ENCODE measurements at places on chromosomes 4 and X. TPM values are rescaled to one million over a fixed set of nuclear protein-coding genes. Genes with fewer than 3 reads are reported as not detected.

Gene FAM9B
- total RNA-seq: 0.62 TPM

Gene AMOT
- total RNA-seq: 40.8 TPM

Gene BRS3
- total RNA-seq: 1.0 TPM

Gene SEC24B
- total RNA-seq: 26.4 TPM

Gene ITGB1BP2
- total RNA-seq: 5.5 TPM

Gene PNCK
- not detected for total RNA-seq

Gene YTHDC1
- 16.4 TPM for total RNA-seq

Gene UCHL1
- 23.7 TPM for total RNA-seq

Gene SOD3
- total RNA-seq: 78.6 TPM

Gene F11
- total RNA-seq: not detected

DNA sequence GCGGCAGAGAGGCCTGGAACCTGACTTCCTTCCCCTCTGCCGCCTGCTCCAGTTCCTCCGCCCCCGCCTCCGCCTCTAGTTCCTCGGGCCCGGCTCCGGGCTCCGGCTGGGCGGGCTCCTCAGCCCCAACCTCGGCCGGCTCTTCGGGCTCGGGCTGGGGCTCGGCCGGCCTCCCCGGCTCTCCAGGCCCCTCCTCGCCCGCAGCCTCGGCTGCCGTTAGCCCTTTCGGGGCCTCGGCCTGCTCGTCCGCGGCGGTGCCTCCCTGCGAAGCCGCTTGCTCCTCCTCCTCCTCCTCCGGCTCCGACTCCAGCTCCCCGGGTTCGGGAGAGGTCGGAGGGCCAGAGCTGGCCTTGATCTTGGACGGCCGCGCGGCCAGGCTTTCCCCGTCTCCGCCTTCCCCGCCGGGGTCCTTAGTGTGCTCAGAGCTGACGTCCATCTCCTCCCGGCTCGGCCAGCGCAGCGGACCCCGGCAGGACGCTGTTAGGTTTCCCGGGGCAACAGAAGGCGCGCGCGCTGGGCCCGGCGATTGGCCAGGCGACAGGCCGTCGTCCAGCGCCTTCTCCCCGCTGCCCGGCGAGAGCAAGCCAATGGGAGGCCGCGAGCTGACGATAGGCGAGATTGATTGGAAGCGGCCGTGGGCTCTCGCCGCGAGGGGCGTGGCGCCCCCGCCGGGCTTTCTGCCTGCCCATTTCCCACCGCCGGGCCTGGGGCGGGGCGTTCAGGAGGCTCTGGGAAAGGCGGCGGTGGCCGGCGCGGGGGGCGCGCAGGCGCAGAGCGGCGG, 479 bp upstream of the TADA2B start:
- no peaks in the 10 kb centered on the region for H3K27me3 ChIP-seq
- peaks cover 6% of the 10 kb centered on the region for H3K4me1 ChIP-seq
- H3K27ac ChIP-seq: peak overlapping the region; percentile 72

GRCh38 chr4:124459196-124459940, 253.2 kb downstream of the ANKRD50 start:
- no peaks in the 10 kb centered on the region for H3K27me3 ChIP-seq
- no peak overlapping the region for H3K27ac ChIP-seq
- no peaks in the 10 kb centered on the region for H3K36me3 ChIP-seq
- no peaks in the 10 kb centered on the region for H3K4me1 ChIP-seq
- no peak overlapping the region for H3K4me3 ChIP-seq
- no peak for DNase-seq

- no peak for DNase-seq
- no peaks in the 10 kb centered on the region for H3K27me3 ChIP-seq
- no peak overlapping the region for H3K27ac ChIP-seq
- peaks cover 7% of the 10 kb centered on the region for H3K4me1 ChIP-seq
- no peak overlapping the region for H3K4me3 ChIP-seq
- no peaks in the 10 kb centered on the region for H3K36me3 ChIP-seq
Observed at GRCh38 chr4:53026233-53026632, 164.1 kb downstream of the RASL11B start.

GRCh38 chr4:121998024-121998423, 46.2 kb upstream of the TRPC3 start:
- no peaks in the 10 kb centered on the region for H3K4me1 ChIP-seq
- no peaks in the 10 kb centered on the region for H3K27me3 ChIP-seq
- H3K4me3 ChIP-seq: no peak overlapping the region
- H3K27ac ChIP-seq: no peak overlapping the region
- no peaks in the 10 kb centered on the region for H3K36me3 ChIP-seq

- H3K4me3 ChIP-seq: no peak overlapping the region
- no peaks in the 10 kb centered on the region for H3K4me1 ChIP-seq
- H3K27ac ChIP-seq: no peak overlapping the region
- H3K27me3 ChIP-seq: no peaks in the 10 kb centered on the region
- H3K36me3 ChIP-seq: no peaks in the 10 kb centered on the region
Observed at GRCh38 chr4:42568610-42569207, 88.2 kb downstream of the ATP8A1 start.

DNA sequence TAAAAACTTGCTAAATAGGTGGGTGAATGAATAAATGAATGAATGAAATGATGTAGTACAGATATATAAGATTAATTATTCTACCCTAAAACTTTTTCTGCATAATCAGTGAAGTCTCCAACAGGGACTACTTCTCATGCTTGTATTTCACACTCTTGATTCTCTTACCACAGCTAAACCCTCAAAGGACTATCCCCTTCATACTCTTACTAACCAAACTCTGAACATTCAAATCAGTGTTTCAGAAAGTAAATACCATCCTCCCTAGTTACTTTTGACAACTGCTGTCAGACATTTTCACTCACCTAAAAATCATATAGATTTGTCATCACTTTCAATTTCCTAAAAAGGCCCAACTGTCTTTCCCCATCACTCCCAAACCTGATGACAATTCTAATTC, 234.3 kb upstream of the HHIP start:
- no peak overlapping the region for H3K4me3 ChIP-seq
- DNase-seq: no peak
- H3K4me1 ChIP-seq: no peaks in the 10 kb centered on the region
- no peaks in the 10 kb centered on the region for H3K36me3 ChIP-seq
- no peaks in the 10 kb centered on the region for H3K27me3 ChIP-seq

- no peak for DNase-seq
- no peak overlapping the region for H3K4me3 ChIP-seq
- H3K36me3 ChIP-seq: no peaks in the 10 kb centered on the region
- H3K27me3 ChIP-seq: no peaks in the 10 kb centered on the region
- no peaks in the 10 kb centered on the region for H3K4me1 ChIP-seq
Observed at GRCh38 chr4:77859256-77859655, 3.4 kb upstream of the MRPL1 start.

GRCh38 chr4:142984871-142985585, 138.9 kb upstream of the INPP4B start:
- H3K36me3 ChIP-seq: no peaks in the 10 kb centered on the region
- no peaks in the 10 kb centered on the region for H3K27me3 ChIP-seq
- H3K4me3 ChIP-seq: no peak overlapping the region
- no peak overlapping the region for H3K27ac ChIP-seq

GRCh38 chr4:42703813-42704212, 46.9 kb upstream of the ATP8A1 start:
- no peak overlapping the region for H3K4me3 ChIP-seq
- no peaks in the 10 kb centered on the region for H3K4me1 ChIP-seq
- no peak for DNase-seq
- H3K27me3 ChIP-seq: no peaks in the 10 kb centered on the region
- H3K36me3 ChIP-seq: no peaks in the 10 kb centered on the region
- no peak overlapping the region for H3K27ac ChIP-seq

- DNase-seq: no peak
- H3K4me1 ChIP-seq: no peaks in the 10 kb centered on the region
- no peak overlapping the region for H3K27ac ChIP-seq
- H3K27me3 ChIP-seq: peaks cover 4% of the 10 kb centered on the region
- H3K36me3 ChIP-seq: no peaks in the 10 kb centered on the region
Observed at GRCh38 chrX:85084770-85085393, 81.2 kb downstream of the APOOL start.

- H3K4me1 ChIP-seq: no peaks in the 10 kb centered on the region
- H3K27me3 ChIP-seq: no peaks in the 10 kb centered on the region
- no peak overlapping the region for H3K4me3 ChIP-seq
- no peak for DNase-seq
- H3K36me3 ChIP-seq: no peaks in the 10 kb centered on the region
Observed at GRCh38 chrX:31139961-31140360, 68.1 kb upstream of the FTHL17 start.

DNA sequence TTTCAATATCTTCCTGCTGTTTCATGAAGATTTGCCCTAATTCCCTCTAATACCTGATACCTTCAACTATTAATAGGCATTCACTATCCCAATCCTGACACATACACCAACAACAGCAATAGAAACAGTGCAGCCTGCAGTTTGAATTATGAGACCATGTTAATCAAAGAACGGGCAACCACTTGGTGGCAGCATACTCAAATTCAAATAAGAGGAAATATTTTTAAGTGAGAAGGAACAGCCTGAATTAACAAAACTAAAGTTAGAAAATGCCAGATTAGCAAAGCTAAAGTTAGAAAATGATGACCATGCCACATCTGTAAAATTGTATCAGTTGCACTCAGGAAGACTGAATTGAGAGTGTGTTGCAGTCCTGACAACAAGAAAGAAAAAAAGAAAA, 204.9 kb downstream of the SMARCA1 start:
- H3K4me3 ChIP-seq: no peak overlapping the region
- H3K4me1 ChIP-seq: no peaks in the 10 kb centered on the region
- H3K27me3 ChIP-seq: no peaks in the 10 kb centered on the region
- DNase-seq: no peak
- H3K36me3 ChIP-seq: no peaks in the 10 kb centered on the region
- no peak overlapping the region for H3K27ac ChIP-seq

DNA sequence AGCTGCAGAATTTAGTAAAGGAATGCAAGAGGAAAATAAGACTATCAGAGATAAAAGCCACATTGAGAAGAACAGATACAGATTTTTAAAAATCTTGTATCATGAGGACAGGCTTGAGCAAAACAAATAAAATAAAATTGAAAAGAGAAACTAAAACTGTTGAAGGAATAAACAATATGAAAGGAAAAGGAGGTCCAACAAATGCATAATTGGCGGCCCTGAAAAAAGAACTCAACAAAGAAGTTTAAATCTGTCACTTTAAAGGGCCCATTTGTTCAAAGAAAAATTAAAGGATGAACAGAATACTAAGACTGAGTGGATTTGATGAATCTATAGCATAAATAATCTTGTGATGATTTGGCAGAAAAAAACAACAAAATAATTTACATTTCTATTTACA, 36.5 kb downstream of the TMPRSS11B start:
- H3K27me3 ChIP-seq: no peaks in the 10 kb centered on the region
- DNase-seq: no peak
- no peak overlapping the region for H3K4me3 ChIP-seq

GRCh38 chrX:73563738-73564068, 706 bp downstream of the CHIC1 start:
- peak overlapping the region; percentile 88 for H3K27ac ChIP-seq
- no peaks in the 10 kb centered on the region for H3K4me1 ChIP-seq
- no peaks in the 10 kb centered on the region for H3K36me3 ChIP-seq
- no peak for DNase-seq
- H3K4me3 ChIP-seq: peak overlapping the region; percentile 55

DNA sequence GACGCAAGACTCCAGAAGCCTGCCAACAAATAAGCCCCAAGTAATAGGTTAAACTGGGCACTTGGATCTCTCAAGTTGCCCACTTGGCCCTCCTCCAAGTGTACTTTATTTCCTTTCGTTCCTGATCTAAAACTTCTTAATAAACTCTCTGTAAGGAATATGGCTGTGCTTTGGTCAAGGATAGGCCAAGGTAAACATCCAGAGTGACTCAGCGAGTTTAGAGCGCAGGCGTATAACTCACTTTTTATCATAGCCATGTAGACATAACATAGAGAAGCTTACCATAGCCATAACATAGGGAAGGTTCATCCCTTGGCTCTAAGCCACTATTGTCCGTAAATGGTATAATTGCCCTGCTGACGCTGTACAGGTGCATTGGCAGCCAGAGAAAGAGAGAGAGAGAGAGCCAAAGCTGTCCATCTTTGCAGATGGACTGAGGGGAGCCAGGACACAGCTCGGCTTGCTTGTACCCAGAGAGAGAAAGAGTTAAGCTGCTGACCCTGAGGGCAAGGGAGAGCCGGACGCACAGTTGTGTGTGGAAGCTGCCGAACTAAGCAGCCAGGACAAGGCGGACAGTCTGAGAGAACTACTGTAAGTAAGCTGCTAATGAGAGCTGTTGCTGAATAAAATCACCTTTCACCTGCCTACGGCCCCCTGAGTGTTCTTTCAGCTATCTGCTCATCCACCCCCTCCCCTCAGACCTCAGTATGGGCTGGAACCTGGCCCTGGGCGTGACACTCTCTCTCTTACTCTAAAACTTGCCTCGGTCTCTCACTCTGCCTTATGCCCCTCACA, 1.8 kb downstream of the TLR1 start:
- H3K27ac ChIP-seq: peak overlapping the region; percentile 69
- H3K27me3 ChIP-seq: no peaks in the 10 kb centered on the region
- H3K36me3 ChIP-seq: no peaks in the 10 kb centered on the region
- no peak overlapping the region for H3K4me3 ChIP-seq
- DNase-seq: no peak
- H3K4me1 ChIP-seq: no peaks in the 10 kb centered on the region

DNA sequence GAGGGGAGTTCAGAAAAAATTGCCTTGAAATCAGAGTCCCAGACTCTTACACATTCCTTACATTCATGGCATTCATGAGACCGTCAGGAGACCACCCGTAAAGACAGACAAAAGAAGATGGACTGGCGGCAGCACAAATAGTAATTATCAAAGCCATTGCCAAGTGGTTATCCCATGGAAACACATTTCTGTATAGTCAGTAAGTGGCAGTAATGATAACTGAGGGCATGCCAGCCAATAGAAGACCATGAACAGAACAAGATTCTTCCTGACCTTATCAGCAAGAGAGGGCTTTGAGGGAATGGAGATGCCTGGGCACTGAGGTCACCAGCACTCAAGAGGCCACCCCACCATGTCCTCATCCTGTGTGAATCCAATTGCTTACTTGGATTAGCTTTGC, 121.7 kb upstream of the HCCS start:
- H3K4me3 ChIP-seq: no peak overlapping the region
- H3K36me3 ChIP-seq: no peaks in the 10 kb centered on the region
- no peak overlapping the region for H3K27ac ChIP-seq
- no peaks in the 10 kb centered on the region for H3K4me1 ChIP-seq
- DNase-seq: no peak
- H3K27me3 ChIP-seq: no peaks in the 10 kb centered on the region

DNA sequence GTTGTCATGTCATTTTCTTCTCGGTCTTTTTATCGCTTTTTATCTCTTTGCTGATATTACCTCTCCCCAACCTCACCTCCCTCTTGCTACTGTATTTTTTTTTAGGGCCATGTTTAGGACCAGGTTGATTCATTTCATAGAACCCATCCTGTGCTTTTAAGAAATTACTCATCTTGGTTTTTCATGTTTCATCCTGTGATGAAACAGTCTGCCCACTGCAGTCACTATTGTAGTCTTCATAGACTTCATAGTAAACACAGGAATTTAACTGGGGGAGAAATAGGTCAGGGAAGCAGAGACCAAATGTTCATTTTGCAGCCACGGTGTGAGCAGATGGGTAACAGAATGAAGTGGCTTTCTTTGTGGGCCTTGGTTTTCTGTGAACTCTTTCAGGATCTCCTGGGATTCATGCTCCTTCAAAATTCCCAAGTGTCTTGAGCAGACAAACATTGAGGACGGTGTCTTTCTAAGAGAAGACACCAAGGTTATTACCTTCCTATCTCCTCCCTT, 161.8 kb downstream of the NAA11 start:
- no peaks in the 10 kb centered on the region for H3K4me1 ChIP-seq
- no peak for DNase-seq
- H3K4me3 ChIP-seq: no peak overlapping the region
- H3K27ac ChIP-seq: no peak overlapping the region
- no peaks in the 10 kb centered on the region for H3K27me3 ChIP-seq
